Natural killer cell treated with Interleukin-12 subunit alpha and Interleukin-12 subunit beta and Interleukin-15 and Interleukin-18, amount 100 ng/mL, for 72 hours (primary cell): ENCODE measurements at places on chromosomes 7 and 10. TPM values are rescaled to one million over a fixed set of nuclear protein-coding genes. Genes with fewer than 3 reads are reported as not detected.

- no peaks in the 10 kb centered on the region for H3K36me3 ChIP-seq
- DNase-seq, result no peak
- H3K4me1 ChIP-seq, result no peaks in the 10 kb centered on the region
Measured at GRCh38 chr10:59967079-59967478, 60.7 kb upstream of the CCDC6 start.

GRCh38 chr10:120979435-120980278 lies 128.5 kb downstream of the WDR11 start:
- DNase-seq, result no peak
- peaks cover 48% of the 10 kb centered on the region for H3K27me3 ChIP-seq
- peaks cover 5% of the 10 kb centered on the region for H3K4me1 ChIP-seq
- no peak overlapping the region for H3K27ac ChIP-seq
- H3K4me3 ChIP-seq, result peak overlapping the region; percentile 46

- H3K4me3 ChIP-seq, result no peak overlapping the region
- no peak overlapping the region for H3K27ac ChIP-seq
- H3K4me1 ChIP-seq, result peaks cover 24% of the 10 kb centered on the region
Measured at GRCh38 chr10:45550903-45551786, 121.4 kb downstream of the ZFAND4 start.

DNA sequence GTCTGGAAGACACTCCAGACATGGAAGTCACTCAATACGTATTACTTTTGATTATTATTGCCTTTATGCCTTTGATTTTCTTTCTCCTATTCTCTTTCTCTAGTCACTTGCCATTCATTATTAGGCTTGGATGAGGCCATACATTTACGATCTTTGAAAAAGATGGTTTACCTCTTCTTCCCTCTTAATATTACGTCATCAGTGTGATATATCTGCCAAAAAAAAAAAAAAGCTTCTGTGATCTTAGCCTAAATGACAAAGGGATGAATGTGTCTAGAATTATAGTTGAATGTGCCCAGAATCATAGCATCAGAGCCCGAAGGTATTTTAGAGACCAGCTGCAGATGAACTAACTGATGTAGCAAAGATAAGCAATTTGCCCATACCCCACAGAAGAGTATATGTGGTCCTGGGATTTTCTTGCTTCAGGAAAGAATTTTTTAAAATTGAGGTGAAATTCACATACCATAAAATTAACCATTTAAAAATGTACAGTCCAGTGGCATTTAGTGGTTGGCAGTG lies 73.9 kb downstream of the HHEX start:
- no peak overlapping the region for H3K27ac ChIP-seq
- DNase-seq, result no peak
- H3K36me3 ChIP-seq, result peaks cover 16% of the 10 kb centered on the region
- H3K4me3 ChIP-seq, result no peak overlapping the region
- H3K4me1 ChIP-seq, result no peaks in the 10 kb centered on the region
- H3K27me3 ChIP-seq, result peaks cover 44% of the 10 kb centered on the region

- peaks cover 27% of the 10 kb centered on the region for H3K27me3 ChIP-seq
- H3K4me3 ChIP-seq, result no peak overlapping the region
- no peaks in the 10 kb centered on the region for H3K36me3 ChIP-seq
- H3K27ac ChIP-seq, result no peak overlapping the region
- H3K4me1 ChIP-seq, result no peaks in the 10 kb centered on the region
Measured at GRCh38 chr7:112152186-112152585, 54.0 kb downstream of the DOCK4 start.

DNA sequence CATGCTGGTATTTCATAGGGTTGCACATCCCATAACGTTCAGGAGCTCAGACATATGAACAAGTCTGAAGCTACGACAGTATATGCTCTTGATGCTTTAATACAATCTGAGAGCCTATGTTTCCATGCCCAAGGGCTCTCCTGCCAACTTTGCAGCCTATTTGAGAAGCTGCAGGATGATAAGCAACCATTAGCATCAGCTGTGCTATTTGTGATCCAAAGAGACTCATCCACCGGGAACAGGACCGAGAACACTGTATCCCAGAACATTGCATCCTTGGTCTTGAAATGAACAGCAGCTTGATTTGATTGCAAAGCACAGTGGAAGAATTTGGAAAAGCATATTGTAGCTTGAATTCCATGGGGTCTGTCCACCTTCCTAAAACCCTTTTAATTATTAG lies 156.2 kb upstream of the PTER start:
- no peak overlapping the region for H3K27ac ChIP-seq
- H3K27me3 ChIP-seq, result peaks cover 3% of the 10 kb centered on the region
- no peaks in the 10 kb centered on the region for H3K36me3 ChIP-seq
- H3K4me3 ChIP-seq, result no peak overlapping the region

GRCh38 chr10:79185796-79186374 lies 117.1 kb downstream of the ZMIZ1 start:
- H3K27ac ChIP-seq, result no peak overlapping the region
- H3K4me1 ChIP-seq, result peaks cover 12% of the 10 kb centered on the region
- no peak overlapping the region for H3K4me3 ChIP-seq
- no peaks in the 10 kb centered on the region for H3K36me3 ChIP-seq

- no peak overlapping the region for H3K4me3 ChIP-seq
- H3K27me3 ChIP-seq, result no peaks in the 10 kb centered on the region
- H3K4me1 ChIP-seq, result peaks cover 4% of the 10 kb centered on the region
- H3K27ac ChIP-seq, result no peak overlapping the region
- DNase-seq, result no peak
Measured at GRCh38 chr10:86647773-86648703, 6.3 kb upstream of the OPN4 start.

- no peaks in the 10 kb centered on the region for H3K36me3 ChIP-seq
- peak overlapping the region; percentile 34 for H3K4me3 ChIP-seq
- no peak overlapping the region for H3K27ac ChIP-seq
Measured at GRCh38 chr10:11091517-11092102, 73.9 kb downstream of the CELF2 start.

DNA sequence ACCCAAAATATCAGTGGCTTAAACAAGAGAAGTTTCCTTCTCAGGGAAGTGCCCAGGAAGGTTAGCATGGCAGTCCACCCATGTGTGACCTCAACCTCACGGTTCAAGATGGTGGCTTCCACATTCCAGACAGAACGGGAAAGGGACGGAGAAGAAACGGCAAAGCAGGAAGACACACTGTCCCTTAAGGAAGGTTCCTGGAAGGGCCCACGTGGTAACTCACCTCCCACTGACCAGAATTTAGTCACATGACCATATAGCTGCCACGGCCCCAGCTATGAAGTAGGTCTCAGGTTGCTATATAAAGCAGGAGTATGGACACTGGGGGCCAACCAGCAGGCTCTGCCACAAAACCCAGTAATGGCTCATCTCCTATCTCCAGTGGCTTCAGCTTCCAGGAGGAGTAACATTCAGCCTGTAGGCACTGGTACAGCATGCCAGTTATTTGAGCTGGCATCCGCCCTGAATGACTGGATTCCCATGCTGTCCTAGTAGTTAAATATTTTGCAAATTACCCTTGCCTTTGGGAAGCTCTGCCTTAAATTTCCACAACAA lies 278.5 kb upstream of the KLF14 start:
- H3K27ac ChIP-seq, result peak overlapping the region; percentile 95
- H3K4me1 ChIP-seq, result peaks cover 74% of the 10 kb centered on the region
- no peaks in the 10 kb centered on the region for H3K27me3 ChIP-seq
- H3K36me3 ChIP-seq, result no peaks in the 10 kb centered on the region
- peak overlapping the region; percentile 88 for H3K4me3 ChIP-seq

GRCh38 chr10:51010977-51011376 lies 63.3 kb upstream of the PRKG1 start:
- no peaks in the 10 kb centered on the region for H3K4me1 ChIP-seq
- no peak overlapping the region for H3K27ac ChIP-seq
- DNase-seq, result no peak
- H3K36me3 ChIP-seq, result no peaks in the 10 kb centered on the region
- peaks cover 5% of the 10 kb centered on the region for H3K27me3 ChIP-seq
- no peak overlapping the region for H3K4me3 ChIP-seq

- H3K4me1 ChIP-seq, result peaks cover 42% of the 10 kb centered on the region
- DNase-seq, result no peak
- peak overlapping the region; percentile 54 for H3K4me3 ChIP-seq
- no peaks in the 10 kb centered on the region for H3K27me3 ChIP-seq
- no peaks in the 10 kb centered on the region for H3K36me3 ChIP-seq
Measured at GRCh38 chr10:71842856-71843686, 8.0 kb downstream of the PSAP start.

DNA sequence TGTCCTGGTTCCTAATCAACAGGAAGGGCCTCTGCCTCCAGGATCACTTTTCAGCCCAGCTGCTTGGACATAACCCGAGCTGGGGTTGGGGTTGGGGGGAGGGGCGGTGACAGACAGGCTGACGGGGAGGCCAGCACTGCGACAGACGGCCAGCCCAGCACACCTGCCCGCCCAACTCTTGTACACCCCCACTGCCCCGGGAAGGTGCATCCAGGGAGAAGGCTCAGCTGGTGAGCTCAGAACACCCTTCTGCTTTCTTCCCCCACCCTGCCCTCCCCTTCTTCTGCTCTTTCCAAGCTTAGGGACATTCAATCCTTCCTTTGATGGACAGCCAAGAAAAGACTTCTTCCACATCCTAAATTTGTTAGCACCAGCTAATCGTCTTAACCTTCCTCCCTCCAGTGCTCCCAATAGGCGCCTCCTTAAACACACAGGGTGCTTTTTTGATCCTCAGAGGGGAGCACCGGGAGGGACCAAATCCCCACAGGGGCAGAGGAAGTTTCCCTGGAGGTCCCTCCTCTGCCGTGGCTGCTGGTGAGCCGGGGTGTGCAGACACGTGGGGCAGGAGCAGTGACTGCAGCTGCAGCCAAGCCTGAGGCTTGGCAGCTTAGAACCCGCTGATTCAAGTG lies 44.7 kb downstream of the COL13A1 start:
- no peaks in the 10 kb centered on the region for H3K36me3 ChIP-seq
- no peak for DNase-seq
- H3K27me3 ChIP-seq, result peaks cover 12% of the 10 kb centered on the region
- H3K27ac ChIP-seq, result no peak overlapping the region

DNA sequence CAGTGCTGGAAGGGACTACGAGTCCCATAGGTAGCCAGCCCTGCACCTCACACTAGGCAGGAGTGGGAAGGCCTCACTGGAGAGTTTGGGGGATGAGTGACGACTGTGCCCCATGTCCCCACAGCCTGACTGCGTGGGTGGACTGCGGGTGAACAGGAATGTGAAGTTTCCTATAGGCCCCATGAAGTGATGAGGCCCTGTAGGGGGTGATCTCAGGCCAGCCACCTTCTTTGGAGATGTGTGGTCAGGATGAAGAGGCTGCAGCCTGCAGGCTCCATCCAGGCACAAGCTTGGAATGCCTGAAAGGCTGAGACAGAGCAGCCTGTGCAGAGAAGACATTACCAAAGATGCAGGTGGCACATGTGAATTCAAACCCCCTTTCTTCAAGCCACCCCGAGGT lies 94.9 kb downstream of the CPXM2 start:
- no peaks in the 10 kb centered on the region for H3K36me3 ChIP-seq
- no peak overlapping the region for H3K4me3 ChIP-seq
- peaks cover 38% of the 10 kb centered on the region for H3K27me3 ChIP-seq

GRCh38 chr7:1009747-1010146 lies 26.8 kb downstream of the CYP2W1 start:
- no peak overlapping the region for H3K27ac ChIP-seq
- no peak for DNase-seq
- no peaks in the 10 kb centered on the region for H3K36me3 ChIP-seq
- H3K4me1 ChIP-seq, result peaks cover 9% of the 10 kb centered on the region
- H3K4me3 ChIP-seq, result no peak overlapping the region
- no peaks in the 10 kb centered on the region for H3K27me3 ChIP-seq

DNA sequence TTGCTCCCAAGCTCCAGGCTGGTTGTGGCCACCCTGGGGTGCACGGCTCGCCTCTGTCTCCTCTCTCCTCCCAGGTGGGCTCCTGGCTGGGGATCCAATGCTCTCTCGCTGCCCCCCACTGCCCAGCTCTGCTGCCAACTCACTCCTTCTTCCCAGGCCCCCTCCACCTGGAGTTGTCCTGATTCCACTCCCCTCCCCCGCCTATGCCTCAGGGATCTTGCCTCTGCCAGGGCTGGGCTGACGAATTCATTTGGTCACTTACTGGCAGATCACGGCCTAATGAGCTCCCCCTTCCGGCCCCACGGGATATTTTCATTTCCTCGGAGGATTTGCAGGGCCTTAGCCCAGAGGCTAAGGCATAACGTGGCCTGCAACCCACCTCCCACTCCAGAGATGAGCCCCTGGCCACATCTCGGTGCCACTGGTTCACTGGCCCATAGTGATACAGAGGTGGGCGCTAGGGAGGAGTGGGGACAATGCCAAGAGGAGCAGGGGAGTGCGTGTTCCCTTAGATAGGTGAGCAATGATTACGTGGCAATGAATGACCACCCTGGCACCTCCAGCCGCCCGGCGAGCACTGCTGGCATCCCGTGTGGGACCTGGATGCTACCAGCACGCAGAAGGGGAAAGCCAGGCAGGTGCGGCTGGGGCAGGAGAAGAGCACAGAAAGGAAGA lies 344.6 kb upstream of the SHH start:
- H3K4me1 ChIP-seq, result no peaks in the 10 kb centered on the region
- H3K27ac ChIP-seq, result no peak overlapping the region
- no peaks in the 10 kb centered on the region for H3K36me3 ChIP-seq
- no peak for DNase-seq
- H3K4me3 ChIP-seq, result no peak overlapping the region
- peaks cover under 1% of the 10 kb centered on the region for H3K27me3 ChIP-seq

- no peaks in the 10 kb centered on the region for H3K4me1 ChIP-seq
- H3K4me3 ChIP-seq, result no peak overlapping the region
- H3K27ac ChIP-seq, result no peak overlapping the region
- no peak for DNase-seq
- H3K36me3 ChIP-seq, result no peaks in the 10 kb centered on the region
- H3K27me3 ChIP-seq, result peaks cover 7% of the 10 kb centered on the region
Measured at GRCh38 chr7:47778153-47778661, 170.1 kb downstream of the PKD1L1 start.

DNA sequence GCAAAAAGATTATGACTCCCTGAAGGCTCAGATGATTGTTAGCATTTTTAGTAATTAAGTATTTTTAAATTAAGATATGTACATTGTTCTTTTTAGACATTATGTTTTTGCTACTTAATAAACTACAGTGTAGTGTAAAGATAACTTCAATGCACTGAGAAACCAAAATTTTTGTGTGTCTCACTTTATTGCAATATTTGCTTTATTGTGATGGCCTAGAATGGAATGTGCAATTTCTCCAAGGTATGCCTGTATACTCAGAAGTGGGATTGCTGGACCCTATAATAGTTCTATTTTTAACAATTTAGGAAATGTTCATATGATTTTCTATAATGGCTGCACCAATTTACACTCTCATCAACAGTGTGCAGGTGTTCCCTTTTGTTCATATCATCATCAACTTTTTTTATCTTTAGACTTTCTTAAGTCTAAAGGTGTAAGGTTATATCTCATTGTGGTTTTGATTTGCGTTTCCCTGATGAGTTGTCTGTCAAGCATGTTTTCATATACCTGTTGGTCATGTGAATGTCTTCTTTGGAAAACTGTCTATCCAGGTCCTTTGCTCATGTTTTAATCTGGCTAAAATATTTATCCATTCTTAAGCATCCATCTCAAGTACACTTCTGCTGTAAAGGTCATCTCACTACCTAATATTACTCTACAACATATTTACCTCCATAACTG lies 1323.5 kb upstream of the LRRTM3 start:
- no peaks in the 10 kb centered on the region for H3K27me3 ChIP-seq
- H3K4me1 ChIP-seq, result no peaks in the 10 kb centered on the region

GRCh38 chr10:36220151-36220550 lies 578.1 kb upstream of the FZD8 start:
- H3K36me3 ChIP-seq, result no peaks in the 10 kb centered on the region
- H3K27me3 ChIP-seq, result no peaks in the 10 kb centered on the region
- no peaks in the 10 kb centered on the region for H3K4me1 ChIP-seq

GHRHR gene
- not detected for total RNA-seq

PIP gene
- not detected for total RNA-seq

OR2AE1 gene
- total RNA-seq, result not detected

FXYD4 gene
- total RNA-seq, result not detected

GIMAP4 gene
- 83.6 TPM for total RNA-seq

LRMDA gene
- 0.92 TPM for total RNA-seq
